MM.1S (cell line): ENCODE measurements at places on chromosomes 13 and 19.

DNA sequence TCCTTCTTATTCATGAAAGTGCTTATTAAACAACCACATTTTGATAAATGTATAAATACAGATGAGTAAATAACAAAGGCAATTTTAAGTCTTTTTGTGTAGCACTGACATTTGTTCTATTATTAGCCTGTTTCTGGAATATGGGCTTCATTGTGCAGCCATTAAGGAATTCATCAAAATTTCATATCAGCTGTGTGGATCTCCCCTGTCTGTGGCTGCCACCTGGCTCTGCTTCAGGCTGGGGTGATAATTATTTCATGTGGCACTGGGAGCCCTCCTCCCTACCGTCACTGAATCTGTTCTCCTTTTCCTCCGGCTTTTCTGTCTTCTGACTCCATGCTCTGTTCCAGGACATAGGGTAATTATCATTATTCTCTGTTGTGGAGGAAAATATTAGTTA, 57.1 kb downstream of the LMO7 start:
- no peak for DNase-seq

DNA sequence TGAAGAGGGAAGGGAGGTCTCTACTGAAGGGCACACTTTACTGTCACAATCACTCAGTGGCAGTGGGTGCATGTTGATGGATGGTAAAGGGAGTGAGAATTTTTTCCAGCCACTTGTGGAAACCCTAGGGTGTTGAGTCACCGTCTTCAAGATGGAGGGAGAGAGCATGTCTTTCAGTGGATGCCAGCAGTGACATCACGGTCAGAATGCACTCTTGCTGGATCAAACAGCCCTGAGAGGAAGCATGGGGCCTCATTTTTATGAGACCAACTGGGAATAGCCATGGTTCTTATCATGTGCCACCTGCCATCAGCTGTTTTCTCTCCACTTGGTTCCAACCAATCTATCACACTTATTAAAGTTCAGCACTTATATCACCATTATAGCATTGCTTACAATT, 182.5 kb downstream of the KCNRG start:
- no peak for DNase-seq

- DNase-seq = no peak
These were observed 1971.4 kb downstream of the OLFM4 start for GRCh38 chr13:55000043-55000442.

DNA sequence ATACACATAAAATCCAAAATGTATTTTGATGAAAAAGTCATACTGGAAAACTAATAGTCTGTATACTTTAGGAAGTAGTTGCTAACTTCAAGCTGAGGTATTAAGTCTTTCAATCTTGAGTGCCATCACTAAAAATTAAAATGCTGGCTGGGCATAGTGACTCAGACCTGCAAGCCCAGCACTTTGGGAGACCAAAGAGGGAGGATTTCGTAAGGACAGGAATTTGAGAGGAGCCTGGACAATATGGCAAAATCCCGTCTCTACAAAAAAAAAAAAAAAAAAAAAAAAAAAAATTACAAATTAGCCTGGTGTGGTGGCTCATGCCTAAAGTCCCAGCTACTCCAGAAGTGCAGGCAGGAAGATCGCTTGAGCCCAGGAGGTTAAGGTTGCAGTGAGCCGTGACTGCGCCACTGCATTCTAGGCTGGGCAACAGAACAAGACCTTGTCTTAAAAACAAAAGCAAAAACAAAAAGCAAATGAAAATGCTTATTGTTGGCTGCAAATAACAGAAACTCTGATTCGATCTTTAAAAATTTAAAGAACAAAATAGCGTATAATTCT, 1994.2 kb upstream of the PCDH20 start:
- no peak for DNase-seq

DNA sequence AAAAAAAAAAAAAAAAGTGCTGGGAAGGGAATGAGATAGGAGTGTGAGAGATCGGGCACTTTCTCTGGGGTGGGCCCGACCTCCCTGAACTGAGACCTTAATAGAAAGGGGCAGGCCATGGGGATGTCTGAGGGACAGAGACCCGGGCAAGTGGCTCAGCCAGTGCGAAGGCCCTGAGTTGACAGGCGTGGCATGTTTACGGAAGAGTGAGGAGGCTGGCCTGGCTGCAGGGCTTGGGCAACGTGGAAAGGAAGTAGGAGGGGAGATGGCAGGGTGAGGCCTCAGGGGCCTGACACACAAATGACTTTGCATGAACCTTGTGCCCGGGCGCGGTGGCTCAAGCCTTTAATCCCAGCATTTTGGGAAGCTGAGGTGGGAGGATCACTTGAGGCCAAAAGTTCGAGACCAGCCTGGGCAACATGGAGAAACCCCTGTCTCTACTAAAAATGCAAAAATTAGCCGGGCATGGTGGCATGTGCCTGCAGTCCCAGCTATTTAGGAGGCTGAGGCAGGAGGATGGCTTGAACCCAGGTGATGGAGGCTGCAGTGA, 13.9 kb downstream of the FCHO1 start:
- no peak for DNase-seq
